ENCODE measurements at places on chromosomes 2 and 18. TPM values are rescaled to one million over a fixed set of nuclear protein-coding genes. Genes with fewer than 3 reads are reported as not detected.
A peak's percentile ranks its signal among the peaks of the same experiment; 100 is the strongest.

DNA sequence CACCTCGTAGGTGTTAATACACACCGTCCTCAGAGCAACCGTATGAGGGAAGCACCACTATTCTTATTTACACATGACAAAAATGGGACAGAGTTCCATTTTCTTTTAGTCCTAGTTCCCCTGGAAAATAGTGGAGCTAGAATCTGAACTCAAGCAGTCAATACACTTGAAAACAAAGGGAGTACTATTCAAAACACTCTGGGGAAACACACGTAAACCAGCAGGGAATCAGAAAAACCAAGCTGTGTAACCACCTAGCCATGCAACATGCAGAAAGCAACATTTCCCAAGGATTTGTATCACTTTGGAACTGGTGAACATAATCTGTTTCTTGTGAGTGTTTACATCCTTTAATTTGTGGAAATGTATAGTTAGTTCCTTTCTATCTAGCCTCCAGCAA is 208.2 kb downstream of the UBE2E3 start:
- DNase-seq: no peak

The RAB11FIP5 gene
- 13.9 TPM for total RNA-seq

DNA sequence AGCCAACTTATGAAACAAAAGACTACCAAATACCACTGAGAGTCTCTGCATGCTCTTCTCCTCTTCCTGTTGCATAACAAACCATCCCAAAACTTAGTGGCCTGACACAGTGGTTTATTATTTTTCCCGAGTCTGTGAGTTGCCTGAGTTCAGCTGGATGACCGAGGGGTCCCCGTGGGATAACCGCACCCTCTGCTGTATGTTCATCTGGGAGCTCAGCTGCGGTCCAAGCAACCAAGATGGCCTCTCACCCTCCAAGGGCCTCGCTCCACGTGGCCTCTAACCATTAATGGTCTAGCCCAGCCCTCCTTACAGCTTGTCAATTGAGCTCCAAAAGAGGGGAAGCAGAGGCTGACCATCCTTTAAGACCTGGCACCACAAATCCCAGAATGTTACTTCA is 17.1 kb downstream of the ITM2C start:
- DNase-seq: no peak

The MDH1B gene
- not detected for total RNA-seq

GRCh38 chr2:149972066-149972465 is 384.5 kb upstream of the MMADHC start:
- no peak for DNase-seq

- peak; percentile 85 for DNase-seq
These were observed 184.8 kb upstream of the SP5 start for GRCh38 chr2:170530284-170530745.

DNA sequence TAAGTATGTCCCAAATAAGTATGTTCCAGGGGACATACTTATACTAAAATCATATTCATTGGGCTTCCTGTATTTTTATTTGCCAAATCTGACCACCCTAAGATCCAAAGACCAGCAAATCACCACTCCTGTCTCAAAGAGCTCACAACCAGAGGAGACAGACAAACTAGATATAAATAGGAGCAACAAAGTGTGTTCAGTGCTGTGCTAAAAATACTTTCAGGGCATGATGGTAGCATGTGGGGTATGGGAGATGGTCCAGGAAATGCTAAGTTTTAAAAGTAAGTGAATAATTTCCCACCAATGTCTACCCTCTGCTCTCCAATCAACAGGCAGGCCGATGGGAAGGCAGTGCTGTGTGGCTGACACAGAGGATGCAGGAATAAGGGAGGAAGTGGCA is 87.1 kb downstream of the C1QL2 start:
- DNase-seq: no peak

DNA sequence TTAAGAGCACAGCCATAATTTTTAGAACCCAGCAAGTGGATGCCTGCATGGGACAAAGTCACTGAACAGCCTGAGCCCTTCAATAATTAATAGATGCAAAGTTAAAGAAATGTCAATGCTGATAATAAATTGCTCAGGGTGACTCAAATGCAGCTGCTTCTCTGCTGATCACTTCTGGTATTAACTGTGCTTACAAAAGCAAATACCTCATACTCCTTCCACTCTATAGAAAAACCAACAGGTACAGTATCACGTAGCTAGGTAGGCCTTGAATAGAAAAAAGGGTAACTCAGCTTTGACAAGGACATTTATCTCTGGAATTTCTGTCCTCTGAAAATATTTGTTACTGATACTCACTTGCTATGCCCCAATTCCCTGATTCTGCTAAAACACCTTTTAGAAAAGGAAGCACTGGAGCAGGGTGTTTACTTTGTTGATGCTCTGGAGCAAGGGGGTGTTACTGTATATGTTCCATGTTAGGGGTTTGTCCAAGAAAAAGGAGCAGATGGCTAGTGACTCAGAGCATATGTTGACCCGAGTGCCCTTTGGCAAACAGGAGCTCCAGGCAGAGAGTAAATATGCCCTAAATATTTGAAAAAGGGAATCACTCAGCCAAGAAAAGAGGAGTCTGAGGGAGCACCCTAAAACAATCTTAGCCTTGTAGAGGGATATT is 59.1 kb upstream of the RTN4 start:
- DNase-seq: no peak

DNA sequence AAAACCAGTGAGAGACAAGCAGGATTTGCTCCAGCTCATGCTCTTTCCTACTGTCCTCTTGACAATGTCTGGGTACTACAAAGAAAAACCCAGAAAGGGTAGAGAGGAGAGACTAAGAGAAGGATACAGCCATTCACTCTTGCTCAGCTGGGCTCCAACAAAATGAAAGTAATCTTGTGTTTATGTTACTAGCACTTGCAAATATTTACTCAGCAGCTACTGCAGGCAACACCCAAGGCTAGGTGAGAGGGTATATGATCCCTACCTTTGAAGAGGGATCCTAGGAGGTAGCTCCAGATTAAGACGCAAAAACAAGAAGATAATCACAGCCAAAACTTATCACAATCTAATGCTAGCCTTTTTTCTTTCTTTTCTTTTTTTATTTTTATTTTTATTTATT is 329.6 kb upstream of the ACVR2A start:
- DNase-seq: peak; percentile 21

The WIPF1 gene
- not detected for total RNA-seq

DNA sequence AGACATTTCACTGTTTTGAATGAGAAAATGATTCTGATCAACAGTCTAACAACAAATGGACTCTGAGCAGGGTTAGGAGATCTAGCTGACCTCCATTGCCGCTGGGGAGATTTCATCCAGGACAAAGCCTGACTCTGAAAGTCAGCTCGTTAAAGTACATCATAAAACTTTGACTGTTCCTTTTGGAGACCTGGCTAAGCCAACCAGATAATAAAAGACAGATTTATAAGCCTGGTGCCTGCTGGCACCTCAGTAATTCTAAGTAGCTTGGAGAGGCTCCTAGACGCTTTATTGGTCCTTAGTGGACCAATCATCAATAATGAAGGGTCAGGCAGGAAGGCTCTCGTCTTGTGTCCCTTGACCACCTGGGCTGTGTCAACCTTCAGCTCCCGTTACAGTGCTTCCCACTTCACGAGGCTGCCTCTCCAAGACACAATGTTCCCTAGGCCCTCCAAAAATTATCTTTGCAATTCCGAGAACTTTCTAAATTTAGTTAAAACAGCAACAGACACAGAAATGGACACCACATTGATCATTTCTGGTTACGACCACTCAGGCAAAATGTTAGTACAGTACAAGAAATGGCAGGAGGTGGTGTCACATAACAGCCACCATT is 47.9 kb upstream of the PMAIP1 start:
- DNase-seq: no peak

The LOXL3 gene
- total RNA-seq: 2.2 TPM

DNA sequence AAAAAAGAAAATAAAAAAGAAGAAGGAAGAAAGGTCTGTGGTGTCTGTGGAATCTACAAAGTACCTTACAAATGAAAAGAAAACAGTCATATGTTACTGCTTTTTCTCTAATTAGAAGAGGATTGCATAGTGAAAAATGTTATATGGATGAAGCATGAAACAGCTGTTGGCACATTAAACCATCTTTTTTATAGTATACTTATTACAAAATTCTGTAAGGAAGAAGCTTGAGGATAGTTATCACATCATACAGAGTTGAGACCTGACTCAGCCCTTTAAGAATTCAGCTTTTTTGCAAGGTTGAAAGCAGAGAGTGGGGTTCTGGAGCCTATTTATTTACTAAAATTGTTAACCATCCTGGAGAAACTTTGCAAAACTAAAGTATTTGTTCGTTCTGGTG is 222.7 kb downstream of the PHLPP1 start:
- no peak for DNase-seq

The UGT1A3 gene
- total RNA-seq: 1.2 TPM

- no peak for DNase-seq
These were observed 1752.9 kb upstream of the CELF4 start for GRCh38 chr18:39318462-39318861.

DNA sequence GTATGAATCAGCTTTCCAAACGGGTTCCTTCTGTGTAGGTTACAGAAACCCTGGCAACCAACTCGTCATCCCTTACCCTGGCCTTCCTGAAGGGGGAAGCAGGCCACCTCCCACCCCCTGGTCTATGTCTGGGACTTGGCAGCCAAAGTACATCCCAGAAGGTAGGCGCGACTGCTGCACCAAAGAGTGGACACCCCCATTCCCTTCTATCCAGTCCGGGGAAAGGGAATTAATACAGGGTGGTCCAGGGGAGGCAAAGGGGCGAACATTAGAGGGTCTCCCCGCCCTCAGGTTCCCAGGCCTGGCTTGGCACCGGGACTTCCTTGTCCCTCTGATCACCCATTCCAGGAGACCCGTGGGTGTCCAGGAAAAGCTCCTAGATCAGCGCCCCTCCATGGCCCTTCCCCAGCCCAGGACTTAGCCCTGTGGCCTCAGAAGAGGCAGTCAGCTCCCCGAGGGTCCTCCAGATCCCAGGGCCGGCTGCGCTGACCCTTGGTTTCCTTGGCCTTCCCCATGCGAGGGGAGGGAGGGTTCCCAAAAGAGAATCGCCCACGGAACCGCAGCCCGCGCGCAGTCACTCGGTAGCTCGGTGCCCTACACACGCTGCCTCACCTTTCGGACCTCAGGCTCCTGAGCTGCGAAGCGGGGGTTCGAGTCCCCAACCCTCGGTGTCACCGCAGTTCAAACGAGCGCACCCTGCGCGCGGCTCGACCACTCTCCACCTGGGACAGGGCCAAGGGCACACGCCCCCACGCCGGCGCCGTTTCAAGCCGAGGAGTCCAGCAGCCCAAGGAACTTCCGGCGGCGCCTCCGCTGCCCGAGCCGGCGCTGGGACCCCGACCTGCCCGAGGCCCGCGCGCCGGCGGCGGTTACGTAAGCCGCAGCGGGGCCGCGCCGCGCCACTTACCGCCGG is at the start of gene PER2:
Gene PER2, minus strand, starts transcription at position 874 of the 913 bp plus-strand sequence. CDS start 10,674 bp downstream, outside the sequence.
- DNase-seq: peak; percentile 88

- no peak for DNase-seq
These were observed 221.9 kb upstream of the SETBP1 start for GRCh38 chr18:44458777-44459176.

GRCh38 chr2:39381653-39382052 is 55.4 kb downstream of the MAP4K3 start:
- no peak for DNase-seq

The REG1B gene
- not detected for total RNA-seq

- peak; percentile 53 for DNase-seq
These were observed 66.7 kb downstream of the PTPN4 start for GRCh38 chr2:119826370-119826961.

The CHPF gene
- 70.1 TPM for total RNA-seq

The ST8SIA3 gene
- not detected for total RNA-seq

DNA sequence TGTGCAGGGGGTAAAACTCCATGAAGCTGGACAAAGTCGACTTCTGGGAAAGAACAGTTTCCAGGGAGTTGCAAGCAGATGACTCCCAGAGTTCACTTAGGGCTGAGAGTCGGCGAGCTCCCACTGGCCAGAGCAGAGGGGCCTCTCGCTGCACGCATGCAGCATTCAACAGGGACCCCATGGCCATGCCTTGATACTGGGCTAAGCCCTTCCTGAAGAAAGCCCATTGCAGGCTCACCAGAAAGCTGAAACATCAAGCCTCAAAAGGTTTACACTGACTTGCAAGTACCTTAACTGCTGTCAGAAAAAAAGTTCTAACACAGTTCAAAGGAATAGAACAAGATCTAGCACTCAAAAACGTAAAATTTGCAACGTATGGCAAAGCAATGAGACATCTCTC is 56.4 kb downstream of the NDUFA10 start:
- no peak for DNase-seq

DNA sequence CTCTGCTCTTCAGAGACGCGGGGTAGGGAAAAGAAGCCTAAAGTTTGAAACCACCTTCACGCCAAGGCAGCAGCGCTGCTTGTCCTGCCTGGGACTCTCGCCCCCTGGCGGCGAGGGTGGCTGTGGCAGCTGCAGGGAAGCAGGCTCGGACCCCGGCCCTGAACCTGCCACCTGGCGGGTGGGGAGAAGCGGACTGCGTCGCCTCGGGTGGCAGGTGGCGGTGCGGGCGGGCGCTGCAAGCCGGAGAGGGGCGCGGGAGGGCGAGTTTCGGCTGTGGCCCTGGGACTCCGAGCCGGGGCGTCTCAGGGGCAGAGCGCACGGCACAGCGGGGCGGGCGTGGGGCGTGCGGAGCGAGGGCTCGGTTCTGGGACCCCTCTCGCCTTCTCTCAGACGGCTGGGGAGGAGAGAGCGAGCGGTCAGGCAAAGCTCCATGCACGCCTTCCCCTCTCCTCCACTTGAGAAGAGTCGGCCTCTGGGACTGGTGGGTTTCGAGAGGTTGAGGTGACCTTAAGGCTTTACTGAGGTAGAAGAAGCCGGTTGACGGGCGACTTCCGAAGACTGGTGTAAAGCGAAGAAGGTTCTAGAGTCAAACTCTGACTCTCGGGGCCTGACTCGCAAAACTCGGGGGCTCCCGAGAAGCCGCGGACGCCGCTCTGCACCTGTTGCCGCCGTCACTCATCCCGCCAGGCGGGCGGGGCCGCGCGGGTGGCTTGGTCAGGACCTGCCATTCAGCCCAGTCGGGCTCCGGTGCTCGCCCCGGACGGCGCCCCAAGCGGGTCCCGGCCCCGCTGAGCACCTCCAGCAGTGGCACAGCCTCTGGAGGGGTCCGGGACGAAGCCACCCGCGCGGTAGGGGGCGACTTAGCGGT is 1.1 kb upstream of the BOLL start:
- DNase-seq: no peak

DNA sequence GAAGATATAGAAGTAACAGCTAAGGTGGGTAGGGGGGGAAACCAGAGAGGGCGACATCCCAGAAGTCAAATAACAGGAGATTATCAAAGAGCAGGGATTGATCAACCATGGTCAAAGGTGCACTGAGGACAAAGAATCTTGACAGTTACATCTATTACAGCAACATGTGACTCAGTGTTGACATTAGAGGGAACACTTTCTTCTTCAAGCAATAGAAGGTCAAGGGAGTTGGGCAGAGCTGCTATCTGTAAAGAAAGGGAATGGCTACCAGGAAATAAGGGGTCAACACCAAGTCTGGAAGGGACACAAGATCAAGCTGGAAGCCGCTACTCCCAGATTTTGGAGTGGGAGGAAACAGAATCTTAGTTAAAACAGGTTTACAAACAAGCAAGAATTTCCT is 611.0 kb downstream of the TSN start:
- DNase-seq: no peak

DNA sequence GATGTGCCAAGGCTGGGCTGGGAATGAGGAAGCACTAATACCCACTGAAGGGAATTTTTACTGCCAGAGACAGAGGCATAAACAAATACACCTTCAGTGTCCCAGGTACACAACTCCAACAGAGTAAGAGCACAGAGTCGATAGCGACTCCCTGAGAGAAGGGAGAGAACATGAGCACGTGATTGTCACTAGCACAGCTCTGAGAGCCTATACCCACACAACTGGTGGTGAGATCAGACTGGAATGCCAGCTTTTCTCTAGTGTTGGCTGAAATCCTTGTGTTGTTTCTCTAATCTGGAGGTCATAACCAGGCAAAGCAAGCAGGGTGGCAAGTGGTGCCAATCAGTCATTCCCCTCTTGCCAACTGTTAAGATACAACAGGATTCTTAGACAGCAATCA is 377.2 kb downstream of the CNTNAP5 start:
- DNase-seq: no peak

Data from HT-29 (cell line).